Adrenal gland (tissue), 19 donors: ENCODE measurements at places on chromosomes 6 and 20. TPM values are rescaled to one million over a fixed set of nuclear protein-coding genes. Genes with fewer than 3 reads are reported as not detected.

- peaks cover 8% of the 10 kb centered on the region for H3K4me1 ChIP-seq
- H3K4me3 ChIP-seq = no peak overlapping the region
- H3K27ac ChIP-seq = no peak overlapping the region
- no peaks in the 10 kb centered on the region for H3K27me3 ChIP-seq
- H3K36me3 ChIP-seq = no peaks in the 10 kb centered on the region
- no peak for DNase-seq
Measured at GRCh38 chr20:18005170-18005989, 36.6 kb downstream of the MGME1 start.

GRCh38 chr6:157659536-157660271, 163.3 kb upstream of the SNX9 start:
- H3K27me3 ChIP-seq = no peaks in the 10 kb centered on the region
- H3K4me1 ChIP-seq = no peaks in the 10 kb centered on the region
- H3K36me3 ChIP-seq = no peaks in the 10 kb centered on the region
- no peak overlapping the region for H3K27ac ChIP-seq
- H3K4me3 ChIP-seq = no peak overlapping the region

DNA sequence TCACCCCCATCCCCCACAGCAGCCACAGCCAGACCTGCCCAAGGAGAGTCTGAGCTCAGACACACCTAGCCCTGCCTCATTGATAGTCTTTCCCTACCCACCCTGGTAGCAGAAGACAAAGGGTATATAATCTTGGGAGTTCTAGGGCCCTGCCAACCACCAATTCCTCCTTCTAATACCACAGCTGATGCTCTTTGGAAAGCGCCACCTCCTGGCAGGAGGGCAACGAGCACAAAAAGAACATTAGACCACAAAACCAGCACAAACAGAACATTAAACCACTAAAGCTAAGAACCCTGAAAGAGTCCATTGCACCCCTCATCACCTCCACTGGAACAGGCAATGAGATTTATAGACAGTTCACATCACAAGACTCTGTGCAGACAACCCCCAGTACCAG, 195.8 kb upstream of the FUT9 start:
- no peak overlapping the region for H3K4me3 ChIP-seq
- H3K27ac ChIP-seq = no peak overlapping the region
- no peaks in the 10 kb centered on the region for H3K4me1 ChIP-seq
- H3K27me3 ChIP-seq = no peaks in the 10 kb centered on the region
- no peaks in the 10 kb centered on the region for H3K36me3 ChIP-seq

The FILIP1 gene
- 2.5 TPM for polyA plus RNA-seq
